ENCODE measurements at places on chromosomes 7 and 10.

- no peak for DNase-seq
Observed at GRCh38 chr7:40232242-40232893, 97.6 kb downstream of the SUGCT start.

GRCh38 chr7:43198599-43199090 lies 86.2 kb downstream of the HECW1 start:
- DNase-seq: no peak

- no peak for DNase-seq
Observed at GRCh38 chr10:113069595-113069994, 119.5 kb downstream of the TCF7L2 start.

DNA sequence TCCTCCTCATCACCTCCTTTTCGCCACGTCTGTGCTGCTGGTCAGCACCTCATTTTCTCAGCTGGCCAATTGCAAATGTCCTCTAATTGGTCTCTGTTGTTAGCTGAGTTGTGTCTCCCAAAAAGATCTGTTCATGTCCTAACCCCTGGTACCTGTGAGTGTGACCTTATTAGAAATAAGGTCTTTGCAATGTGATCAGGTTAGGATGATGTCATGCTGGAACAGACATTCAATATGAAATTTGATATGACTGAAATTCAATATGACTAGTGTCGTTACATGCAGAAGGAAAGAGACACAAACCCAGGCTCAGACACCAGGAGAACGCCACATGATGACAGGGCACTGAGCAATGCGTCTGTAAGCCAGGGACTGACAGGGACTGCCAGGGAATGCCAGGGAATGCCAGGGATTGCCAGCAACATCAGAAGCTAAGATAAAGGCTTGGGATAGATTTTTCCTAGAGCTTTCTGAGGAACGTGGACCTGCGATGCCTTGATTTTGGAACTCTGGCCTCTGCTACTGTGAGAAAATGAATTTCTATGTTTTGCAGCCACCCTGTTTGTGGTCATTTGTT lies 77.5 kb upstream of the CXCL12 start:
- DNase-seq: no peak

- DNase-seq: no peak
Observed at GRCh38 chr7:33760834-33761233, 144.5 kb upstream of the BMPER start.

GRCh38 chr10:82609845-82610244 lies 734.9 kb downstream of the NRG3 start:
- DNase-seq: no peak

DNA sequence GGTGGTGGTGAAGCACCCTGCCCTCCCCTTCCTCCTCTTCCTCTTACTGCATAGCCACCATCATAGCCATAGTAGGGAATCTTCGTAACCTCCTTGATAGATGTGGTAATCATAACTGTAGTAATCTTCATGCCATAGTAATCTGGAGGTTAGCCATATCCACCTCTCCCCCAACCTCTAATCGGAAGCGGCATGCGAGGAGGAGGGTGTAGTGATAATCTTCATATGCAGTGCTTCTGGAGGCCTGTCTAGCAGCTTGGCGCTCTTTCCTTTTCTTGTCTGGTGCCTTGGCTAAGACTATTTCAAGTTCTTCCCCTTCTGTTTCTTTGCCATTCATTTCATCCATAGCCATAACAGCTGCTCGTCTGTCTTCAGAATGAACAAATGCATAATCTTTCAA lies 90.9 kb downstream of the MLLT10 start:
- no peak for DNase-seq

DNA sequence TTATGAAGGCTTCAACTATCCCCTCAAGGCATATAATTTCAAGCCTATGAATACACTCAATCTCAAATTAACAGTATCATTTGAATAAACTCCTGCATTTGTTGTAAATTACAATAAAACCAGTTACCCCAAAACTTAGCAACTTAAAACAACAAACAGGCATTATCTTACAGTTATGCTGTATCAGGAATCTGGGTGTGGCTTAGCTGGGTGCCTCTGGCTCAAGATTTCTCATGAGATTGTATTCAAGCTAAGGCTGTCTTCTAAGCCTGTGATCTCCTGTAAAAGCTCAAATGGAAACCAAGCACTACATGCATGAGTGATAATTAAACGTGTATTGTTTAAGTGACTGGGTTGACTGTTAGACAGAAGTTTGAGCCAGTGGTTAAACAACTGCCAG lies 341.0 kb upstream of the PHF14 start:
- DNase-seq: no peak

GRCh38 chr7:20314198-20314597 lies 16.5 kb upstream of the ITGB8 start:
- no peak for DNase-seq

GRCh38 chr7:134632937-134633540 lies 13.6 kb upstream of the BPGM start:
- no peak for DNase-seq

- DNase-seq: no peak
Observed at GRCh38 chr7:17680943-17681351, 259.3 kb downstream of the SNX13 start.

- DNase-seq: no peak
Observed at GRCh38 chr7:50476953-50477625, 26.9 kb upstream of the FIGNL1 start.

- no peak for DNase-seq
Observed at GRCh38 chr7:54689394-54690049, 69.5 kb downstream of the SEC61G start.

DNA sequence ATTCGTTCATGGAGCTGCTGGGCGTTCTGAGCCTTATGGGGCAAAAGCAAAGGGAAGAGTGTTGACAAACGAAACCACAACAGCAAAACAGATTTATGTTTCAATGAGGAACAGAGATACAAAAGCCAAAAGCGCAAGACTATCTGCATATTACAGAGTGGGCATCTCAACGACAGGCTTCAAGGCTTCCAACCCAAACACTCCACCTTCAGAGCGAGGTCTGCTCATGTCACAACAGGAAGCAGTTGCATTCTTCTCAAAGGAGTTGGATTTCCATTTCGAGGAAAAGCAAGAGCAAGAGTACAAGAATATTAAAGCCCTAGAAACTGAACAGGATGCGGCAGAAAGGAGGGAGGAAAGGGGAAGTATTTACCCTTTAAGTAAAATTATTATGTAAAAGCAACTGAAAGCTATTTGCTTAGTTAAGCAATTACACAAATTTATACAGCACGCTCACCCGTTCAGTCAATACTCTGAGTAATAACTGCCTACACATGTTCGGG lies 189.3 kb downstream of the ELMO1 start:
- no peak for DNase-seq

- no peak for DNase-seq
Observed at GRCh38 chr7:140745266-140746058, 49.0 kb downstream of the NDUFB2 start.

- no peak for DNase-seq
Observed at GRCh38 chr10:89332123-89332633, 4.4 kb downstream of the IFIT3 start.

Measured in stimulated activated CD4-positive, alpha-beta T cell treated with anti-CD3 and anti-CD28 coated beads, TNF-alpha, amount 100 ng/mL, for 24 hours (primary cell).